ENCODE measurements at places on chromosomes 11 and 22.

- DNase-seq = no peak
These were observed 21.3 kb upstream of the ELFN2 start for GRCh38 chr22:37448516-37449127.

GRCh38 chr11:134578807-134579723 lies 167.0 kb upstream of the B3GAT1 start:
- DNase-seq = no peak

- DNase-seq = no peak
These were observed 282 bp downstream of the MPPED2 start for GRCh38 chr11:30585892-30586250.

DNA sequence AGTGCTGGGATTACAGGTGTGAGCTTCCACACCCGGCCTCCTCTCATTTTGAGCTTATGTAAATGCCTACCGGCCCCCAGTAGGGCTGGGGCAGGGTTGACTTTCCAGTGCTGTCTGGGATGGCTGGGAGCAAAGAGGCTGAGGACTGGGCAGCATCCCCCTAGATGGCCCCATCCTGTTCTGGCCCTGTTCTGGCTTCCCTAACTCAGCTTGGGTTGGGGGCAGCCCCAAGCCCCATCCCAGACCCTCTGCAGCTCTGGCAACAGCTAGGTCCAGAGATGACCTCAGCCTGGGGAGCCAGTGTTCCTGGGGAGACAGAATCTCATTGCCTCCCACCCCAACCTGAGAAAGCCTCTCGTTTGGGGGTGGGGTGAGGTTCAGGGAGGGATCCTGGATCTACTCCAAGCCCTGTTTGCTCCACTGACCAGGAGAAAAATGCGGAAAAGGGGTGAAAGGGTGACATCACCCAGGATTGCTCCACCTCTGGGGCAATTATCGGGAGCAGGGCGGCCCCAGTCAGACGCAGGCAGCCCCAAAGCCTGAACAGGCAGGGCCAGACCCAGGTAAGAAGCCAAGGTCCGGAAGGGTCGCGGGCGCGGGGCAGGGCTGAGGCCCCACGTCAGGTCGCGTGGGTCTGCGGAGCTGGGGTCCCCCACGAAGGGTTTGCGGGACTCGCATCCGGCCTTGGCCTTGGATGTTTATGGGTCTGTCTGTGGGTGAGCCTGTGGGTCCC lies at the start of gene PNPLA2:
PNPLA2 (plus strand) TSS at position 519 of the 733 bp plus-strand sequence. CDS start 805 bp downstream, outside the sequence.
- DNase-seq = no peak

DNA sequence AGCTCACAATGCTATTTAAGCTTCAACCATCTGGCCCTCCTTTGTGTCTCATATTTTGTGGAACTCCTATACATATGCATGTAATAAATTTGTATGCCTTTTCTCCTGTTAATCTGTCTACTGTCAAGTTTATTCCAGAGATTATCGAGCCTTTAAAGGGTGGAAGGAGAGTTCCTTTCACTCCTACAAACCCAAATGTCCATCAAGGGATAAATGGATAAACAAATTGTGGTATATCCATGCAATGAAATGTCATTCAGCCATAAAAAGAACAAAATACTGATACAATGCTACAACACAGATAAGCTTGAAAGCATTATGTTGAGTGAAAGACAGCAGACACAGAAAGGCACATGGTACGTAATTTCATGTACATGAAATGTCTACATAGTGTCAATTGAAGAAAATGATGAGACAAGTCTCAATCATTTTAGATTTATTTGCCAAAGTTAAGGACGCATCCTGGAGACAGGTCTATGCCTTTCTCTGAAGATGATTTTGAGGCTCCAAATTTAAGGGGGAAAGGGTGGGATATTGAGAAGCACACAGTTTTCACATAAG lies 17.7 kb upstream of the FEZ1 start:
- DNase-seq = no peak

- DNase-seq = no peak
These were observed 3.0 kb downstream of the SLC22A6 start for GRCh38 chr11:62981743-62982142.

DNA sequence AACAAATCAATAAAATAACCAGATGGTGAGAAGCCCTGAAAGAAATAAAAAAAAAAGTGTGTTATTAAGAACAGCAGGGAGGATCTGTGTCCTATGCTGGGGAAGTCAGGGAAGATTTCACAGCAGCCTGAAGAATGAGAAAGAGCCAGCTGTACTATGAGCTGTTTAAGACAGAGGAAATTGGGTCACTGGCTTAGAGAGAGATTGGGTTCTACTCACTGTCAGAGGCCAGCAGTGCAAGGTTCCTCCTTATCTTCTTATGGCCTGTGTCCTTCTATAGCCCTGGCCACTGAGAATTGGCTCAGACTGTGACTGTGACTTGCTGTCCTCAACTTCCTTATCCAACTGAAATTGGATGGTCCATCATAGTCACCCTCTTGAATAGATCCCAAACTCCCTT lies 54.8 kb upstream of the FDX1 start:
- DNase-seq = no peak

DNA sequence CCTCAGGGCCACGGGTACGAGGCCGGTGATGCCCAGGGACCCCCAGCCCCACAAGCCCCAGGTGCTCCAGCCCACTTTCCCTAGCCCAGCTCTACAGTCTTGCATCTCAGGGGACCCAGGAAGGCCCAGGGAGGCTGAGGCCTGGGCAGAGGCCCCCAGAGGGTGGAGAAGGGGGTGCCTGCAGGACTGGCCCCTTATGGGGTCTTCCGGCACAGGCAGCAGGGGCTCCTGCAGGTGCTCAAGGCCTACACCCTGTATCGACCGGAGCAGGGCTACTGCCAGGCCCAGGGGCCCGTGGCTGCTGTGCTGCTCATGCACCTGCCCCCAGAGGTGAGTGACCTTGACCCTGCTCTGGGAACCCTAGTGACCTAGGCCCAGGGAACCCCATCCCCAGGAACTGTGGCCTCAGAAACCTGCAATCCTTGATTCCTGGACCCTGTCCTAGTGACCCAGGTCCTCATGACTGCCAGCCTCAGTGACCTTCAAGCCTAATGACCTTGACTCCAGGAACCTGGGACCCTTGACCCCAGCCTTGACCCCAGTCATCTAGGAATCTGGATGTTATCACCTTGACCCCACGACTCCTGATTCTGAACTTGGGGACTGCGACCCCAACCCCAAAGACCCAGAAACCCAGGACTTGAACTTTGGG lies 1.9 kb downstream of the TBC1D10C start:
- DNase-seq = no peak

DNA sequence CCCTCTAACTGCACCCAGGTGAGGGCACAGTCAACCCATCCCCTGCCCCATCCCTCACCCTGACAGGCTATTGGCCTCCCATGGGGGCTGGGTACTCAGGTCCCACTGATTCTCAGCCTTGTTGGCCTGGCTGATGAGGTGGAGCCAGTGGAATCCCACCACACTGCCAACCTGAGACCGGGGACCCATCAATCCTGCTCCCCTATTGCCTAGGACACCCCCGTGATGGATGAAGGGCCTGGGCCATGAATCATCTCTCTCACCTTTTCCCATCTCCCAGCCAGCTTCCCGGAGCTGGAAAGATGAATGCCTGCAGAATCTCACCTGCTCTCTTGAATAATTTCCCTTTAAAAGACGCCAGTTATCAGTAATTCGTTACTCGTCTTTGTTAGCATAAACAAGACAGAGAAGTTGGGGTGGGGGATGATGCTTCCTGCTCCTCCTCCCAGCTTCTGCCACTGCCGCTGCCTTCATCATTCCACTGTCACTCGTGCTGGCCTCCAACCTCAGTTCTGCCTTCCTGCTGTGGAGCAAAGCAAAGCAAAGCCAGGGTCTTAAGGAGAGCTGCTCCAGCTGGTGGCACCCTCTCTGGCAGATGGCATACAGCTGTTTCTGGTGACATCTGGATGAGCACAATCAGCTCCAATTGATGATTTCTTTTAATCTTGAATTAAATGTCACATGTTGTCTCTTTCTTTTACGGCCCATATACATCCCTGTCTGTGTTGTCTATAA lies 204.0 kb upstream of the NECTIN1 start:
- no peak for DNase-seq

DNA sequence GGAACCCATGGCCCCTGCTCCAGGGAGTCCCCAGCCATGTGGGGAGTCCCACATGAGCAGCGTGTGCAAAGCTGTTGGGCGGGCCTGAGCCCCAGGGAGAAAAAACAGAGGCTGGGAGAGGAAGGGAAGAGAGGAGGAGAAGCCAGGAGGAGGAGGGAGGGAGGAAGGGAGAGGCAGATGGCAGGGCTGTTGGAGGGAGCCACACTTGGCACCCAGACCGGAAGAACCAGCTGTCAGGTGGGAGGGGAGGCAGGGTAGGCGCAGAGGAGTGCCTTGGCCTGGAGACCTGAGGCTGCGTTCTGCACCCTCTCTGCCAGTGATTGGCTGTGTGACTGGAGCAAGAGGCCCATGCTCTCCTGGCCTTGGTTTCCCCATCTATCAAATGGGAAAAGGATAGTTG lies 6.7 kb downstream of the SYNGR1 start:
- DNase-seq = no peak

GRCh38 chr11:102346456-102346747 lies 612 bp upstream of the BIRC2 start:
- no peak for DNase-seq

- DNase-seq = no peak
These were observed 20.2 kb downstream of the C11orf96 start for GRCh38 chr11:43962383-43963278.

- no peak for DNase-seq
These were observed 73.2 kb upstream of the BID start for GRCh38 chr22:17847360-17848078.

DNA sequence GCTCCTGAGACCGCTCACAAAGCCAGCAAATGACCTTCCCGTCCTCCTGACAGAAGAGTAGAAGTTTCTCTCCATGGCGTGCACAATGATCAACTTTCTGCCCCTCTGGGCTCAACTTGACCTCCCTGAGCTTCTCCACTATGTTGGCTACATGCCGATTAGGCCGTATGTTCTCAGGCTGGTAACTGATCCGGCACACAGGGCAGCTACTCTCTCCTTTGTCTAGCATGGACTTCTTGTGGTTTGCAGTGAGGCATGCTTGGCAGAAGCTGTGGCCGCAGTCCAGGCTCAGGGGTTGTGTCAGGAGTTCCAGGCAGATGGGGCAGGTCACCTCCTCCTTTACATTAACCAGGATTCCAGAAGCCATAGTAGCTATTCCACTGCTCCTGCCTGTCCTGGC lies 5.1 kb downstream of the TRIM5 start:
- no peak for DNase-seq

GRCh38 chr11:44263738-44264437 lies 46.1 kb downstream of the ALX4 start:
- no peak for DNase-seq

DNA sequence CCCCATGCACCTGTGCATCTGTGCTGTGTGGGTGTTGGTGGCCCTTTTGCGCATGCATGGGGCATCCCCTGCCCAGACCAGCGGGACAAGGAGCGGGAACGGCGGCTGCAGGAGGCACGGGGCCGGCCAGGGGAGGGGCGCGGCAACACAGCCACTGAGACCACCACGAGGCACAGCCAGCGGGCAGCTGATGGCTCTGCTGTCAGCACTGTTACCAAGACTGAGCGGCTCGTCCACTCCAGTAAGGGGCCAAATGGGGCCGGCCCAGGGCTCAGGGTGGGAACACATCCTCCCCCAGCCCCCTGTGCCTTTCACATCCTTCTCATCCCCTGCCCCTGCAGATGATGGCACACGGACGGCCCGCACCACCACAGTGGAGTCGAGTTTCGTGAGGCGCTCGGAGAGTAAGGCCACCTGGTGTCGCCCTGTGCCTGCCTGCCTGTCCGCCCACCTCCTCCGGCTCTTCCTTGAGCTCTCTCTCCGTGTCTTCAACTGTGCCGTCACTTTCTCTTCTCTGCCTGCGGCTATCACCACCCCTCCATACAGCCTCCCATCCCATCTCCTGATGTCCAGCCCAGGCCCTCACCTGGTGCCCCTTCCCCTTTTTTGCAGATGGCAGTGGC lies 10.6 kb downstream of the SELENOM start:
- DNase-seq = no peak

GRCh38 chr11:95429376-95429907 lies 198.4 kb upstream of the SESN3 start:
- DNase-seq = no peak
